ENCODE measurements at places on chromosomes 3 and 15.

- H3K4me3 ChIP-seq, result no peak overlapping the region
- DNase-seq, result no peak
- no peaks in the 10 kb centered on the region for H3K36me3 ChIP-seq
These were observed 116.3 kb downstream of the CLSTN2 start for GRCh38 chr3:140051019-140051957.

- no peak for DNase-seq
- H3K4me1 ChIP-seq, result no peaks in the 10 kb centered on the region
- peaks cover 69% of the 10 kb centered on the region for H3K36me3 ChIP-seq
These were observed 51.5 kb downstream of the RAD18 start for GRCh38 chr3:8911781-8912180.

- no peak overlapping the region for H3K4me3 ChIP-seq
- no peaks in the 10 kb centered on the region for H3K27me3 ChIP-seq
- peaks cover 29% of the 10 kb centered on the region for H3K4me1 ChIP-seq
- no peak for DNase-seq
- H3K36me3 ChIP-seq, result no peaks in the 10 kb centered on the region
These were observed 47.0 kb upstream of the HERC1 start for GRCh38 chr15:63880744-63881143.

DNA sequence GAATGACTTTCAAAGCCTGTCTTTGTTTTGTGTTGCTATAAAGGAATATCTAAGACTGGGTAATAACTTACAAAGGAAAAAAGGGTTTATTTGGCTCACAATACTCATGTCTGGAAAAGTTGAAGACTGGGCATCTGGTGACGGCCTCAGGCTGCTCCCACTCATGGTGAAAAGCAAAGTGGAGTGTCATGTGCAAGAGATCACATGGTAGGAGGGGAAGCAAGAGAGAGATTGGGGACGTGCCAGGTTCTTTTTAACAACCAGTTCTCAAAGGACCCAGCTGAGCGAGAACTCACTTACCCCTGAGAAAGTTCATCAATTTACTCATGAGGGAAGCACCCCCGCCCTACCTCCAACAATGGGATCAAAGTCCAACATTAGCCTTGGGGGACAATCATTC lies 929.4 kb downstream of the ROBO1 start:
- no peak overlapping the region for H3K4me3 ChIP-seq
- H3K27me3 ChIP-seq, result no peaks in the 10 kb centered on the region
- no peaks in the 10 kb centered on the region for H3K4me1 ChIP-seq
- no peaks in the 10 kb centered on the region for H3K36me3 ChIP-seq
- no peak for DNase-seq
- H3K27ac ChIP-seq, result no peak overlapping the region

DNA sequence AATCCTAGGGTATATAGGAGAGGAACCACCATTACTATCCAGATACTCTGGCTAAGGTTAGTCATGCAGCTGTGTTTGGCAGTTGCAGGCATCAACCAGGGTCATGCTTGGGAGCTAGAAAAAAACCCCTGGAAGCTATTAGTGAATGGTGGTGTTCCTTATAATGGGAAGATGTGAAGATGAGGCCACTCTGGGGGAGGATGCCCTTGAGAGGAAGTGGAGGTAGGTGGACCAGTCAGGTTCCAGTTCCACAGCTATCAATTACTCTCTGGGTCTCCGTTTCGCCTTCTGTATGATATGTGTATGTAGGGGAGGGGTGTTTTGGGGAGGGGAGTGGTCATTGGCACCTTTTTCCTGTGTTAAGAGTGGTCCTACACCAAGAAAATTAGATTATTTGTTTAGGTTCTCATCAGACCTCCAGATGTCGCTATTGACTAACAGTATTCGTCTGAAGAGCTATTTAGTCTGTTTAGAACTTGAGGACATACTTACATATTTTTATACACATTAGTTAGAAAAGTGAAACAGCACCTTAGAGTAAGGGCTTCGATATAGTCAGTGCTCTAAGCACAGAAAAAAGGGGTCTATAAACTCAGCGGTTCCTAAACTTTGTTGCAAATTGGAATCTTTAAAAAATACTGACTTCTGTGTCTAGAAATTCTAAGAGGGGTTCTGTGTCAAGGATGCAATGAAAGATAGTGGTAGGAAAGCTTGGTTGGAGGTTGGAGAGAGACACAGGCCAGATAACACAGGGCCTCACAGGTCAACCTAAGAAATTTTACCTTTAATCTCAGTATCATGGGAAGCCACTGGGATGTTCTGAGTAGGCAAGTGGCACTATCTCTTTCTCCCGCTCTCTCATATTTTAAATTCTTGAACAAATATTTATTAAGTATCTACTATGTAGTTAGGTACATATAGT lies 9.1 kb upstream of the HPS3 start:
- no peaks in the 10 kb centered on the region for H3K36me3 ChIP-seq
- no peak for DNase-seq
- H3K27me3 ChIP-seq, result no peaks in the 10 kb centered on the region
- H3K27ac ChIP-seq, result no peak overlapping the region

GRCh38 chr3:127744253-127744815 lies 71.6 kb downstream of the ABTB1 start:
- no peak overlapping the region for H3K4me3 ChIP-seq
- peak overlapping the region; percentile 50 for H3K27ac ChIP-seq
- DNase-seq, result no peak
- H3K36me3 ChIP-seq, result no peaks in the 10 kb centered on the region
- peaks cover 49% of the 10 kb centered on the region for H3K4me1 ChIP-seq

DNA sequence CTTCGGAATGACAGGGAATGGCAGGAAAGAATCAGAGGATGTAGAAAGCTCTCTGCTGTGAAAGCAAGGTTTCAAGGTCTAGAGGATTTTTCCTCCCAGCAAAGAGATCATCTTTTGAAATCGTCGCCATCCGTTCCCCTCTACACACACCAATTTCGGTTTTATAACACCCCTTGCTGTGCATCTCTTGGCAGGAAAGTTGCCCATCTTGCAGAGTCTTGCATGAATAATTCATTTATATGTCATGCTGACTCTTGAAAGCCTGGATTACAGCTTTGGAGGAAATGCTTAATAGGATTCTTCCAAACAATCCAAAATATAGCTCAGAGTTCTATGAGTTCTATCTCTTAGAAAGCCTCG lies 262.7 kb downstream of the CHL1 start:
- H3K4me3 ChIP-seq, result no peak overlapping the region
- no peak overlapping the region for H3K27ac ChIP-seq
- no peak for DNase-seq
- H3K4me1 ChIP-seq, result no peaks in the 10 kb centered on the region

DNA sequence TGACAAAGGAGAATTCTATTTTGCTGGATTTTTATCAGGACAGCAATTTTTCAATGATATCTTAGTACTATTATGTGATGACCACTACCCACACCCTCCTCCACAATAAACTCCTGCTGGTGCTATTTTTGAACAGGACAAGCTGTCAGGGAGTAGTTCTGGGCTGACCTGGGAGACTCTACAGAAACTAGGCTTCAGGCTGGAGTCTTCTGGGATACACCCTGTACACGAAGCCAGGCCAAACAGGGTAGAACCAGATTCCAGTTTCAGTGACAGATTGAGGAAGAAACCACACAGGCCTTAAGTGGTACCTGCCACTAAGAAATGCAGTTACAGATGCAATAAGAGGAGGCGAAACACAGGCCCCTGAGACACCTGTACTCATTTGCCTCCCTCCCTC lies 12.8 kb downstream of the NMNAT3 start:
- H3K36me3 ChIP-seq, result no peaks in the 10 kb centered on the region
- no peak overlapping the region for H3K27ac ChIP-seq
- no peak for DNase-seq
- H3K4me1 ChIP-seq, result no peaks in the 10 kb centered on the region

DNA sequence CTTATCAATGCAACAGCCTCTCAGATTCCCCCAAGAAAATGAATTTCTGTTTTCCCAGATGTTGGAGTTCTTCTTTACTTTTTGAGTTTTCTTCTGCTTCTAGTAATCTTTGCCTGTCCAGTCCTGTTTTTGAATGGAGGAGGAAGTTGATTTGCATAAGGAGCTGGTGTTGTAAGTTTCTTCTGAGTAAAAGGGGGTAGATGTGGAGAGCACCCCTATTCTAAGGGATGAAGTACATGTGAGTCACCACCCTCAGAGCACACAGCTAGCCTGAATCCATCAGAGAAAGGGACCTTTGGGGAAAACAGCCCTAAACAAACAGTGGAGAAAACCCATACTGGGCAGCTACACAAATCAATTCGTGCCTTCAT lies 34.5 kb downstream of the ACAA1 start:
- no peak overlapping the region for H3K4me3 ChIP-seq
- H3K36me3 ChIP-seq, result no peaks in the 10 kb centered on the region
- H3K4me1 ChIP-seq, result peaks cover 18% of the 10 kb centered on the region

GRCh38 chr3:178382449-178383061 lies 153.7 kb upstream of the KCNMB2 start:
- no peak overlapping the region for H3K27ac ChIP-seq
- no peaks in the 10 kb centered on the region for H3K36me3 ChIP-seq
- H3K4me1 ChIP-seq, result peaks cover 5% of the 10 kb centered on the region
- no peaks in the 10 kb centered on the region for H3K27me3 ChIP-seq
- no peak overlapping the region for H3K4me3 ChIP-seq
- DNase-seq, result no peak

GRCh38 chr3:40207796-40208195 lies 101.7 kb upstream of the EIF1B start:
- DNase-seq, result no peak
- H3K4me1 ChIP-seq, result no peaks in the 10 kb centered on the region
- H3K4me3 ChIP-seq, result no peak overlapping the region
- H3K27me3 ChIP-seq, result no peaks in the 10 kb centered on the region
- H3K36me3 ChIP-seq, result no peaks in the 10 kb centered on the region

GRCh38 chr3:169147238-169148008 lies 516.1 kb downstream of the MECOM start:
- no peaks in the 10 kb centered on the region for H3K36me3 ChIP-seq
- peak; percentile 74 for DNase-seq
- peak overlapping the region; percentile 26 for H3K4me3 ChIP-seq
- H3K27me3 ChIP-seq, result peaks cover 84% of the 10 kb centered on the region

DNA sequence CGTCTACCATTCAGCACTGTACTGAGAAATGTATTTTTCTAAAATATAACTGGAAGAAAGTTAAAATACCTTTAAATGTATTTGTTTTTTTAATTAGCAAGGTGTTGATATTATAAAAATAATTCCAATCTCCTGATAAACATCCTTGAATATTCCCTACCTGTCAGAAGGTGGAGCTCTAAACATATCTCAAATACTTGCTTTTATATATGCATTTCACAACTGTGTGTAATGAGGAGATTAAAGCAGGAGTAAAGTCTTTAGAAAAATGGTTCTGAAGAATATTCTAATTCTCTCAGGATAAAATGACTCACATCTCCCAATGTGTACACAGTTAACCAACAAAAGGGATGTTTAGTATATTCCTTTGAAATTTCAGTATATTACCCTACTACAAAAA lies 422.7 kb downstream of the PLCL2 start:
- H3K4me1 ChIP-seq, result no peaks in the 10 kb centered on the region
- H3K36me3 ChIP-seq, result no peaks in the 10 kb centered on the region
- no peak for DNase-seq
- no peak overlapping the region for H3K27ac ChIP-seq
- H3K4me3 ChIP-seq, result no peak overlapping the region

DNA sequence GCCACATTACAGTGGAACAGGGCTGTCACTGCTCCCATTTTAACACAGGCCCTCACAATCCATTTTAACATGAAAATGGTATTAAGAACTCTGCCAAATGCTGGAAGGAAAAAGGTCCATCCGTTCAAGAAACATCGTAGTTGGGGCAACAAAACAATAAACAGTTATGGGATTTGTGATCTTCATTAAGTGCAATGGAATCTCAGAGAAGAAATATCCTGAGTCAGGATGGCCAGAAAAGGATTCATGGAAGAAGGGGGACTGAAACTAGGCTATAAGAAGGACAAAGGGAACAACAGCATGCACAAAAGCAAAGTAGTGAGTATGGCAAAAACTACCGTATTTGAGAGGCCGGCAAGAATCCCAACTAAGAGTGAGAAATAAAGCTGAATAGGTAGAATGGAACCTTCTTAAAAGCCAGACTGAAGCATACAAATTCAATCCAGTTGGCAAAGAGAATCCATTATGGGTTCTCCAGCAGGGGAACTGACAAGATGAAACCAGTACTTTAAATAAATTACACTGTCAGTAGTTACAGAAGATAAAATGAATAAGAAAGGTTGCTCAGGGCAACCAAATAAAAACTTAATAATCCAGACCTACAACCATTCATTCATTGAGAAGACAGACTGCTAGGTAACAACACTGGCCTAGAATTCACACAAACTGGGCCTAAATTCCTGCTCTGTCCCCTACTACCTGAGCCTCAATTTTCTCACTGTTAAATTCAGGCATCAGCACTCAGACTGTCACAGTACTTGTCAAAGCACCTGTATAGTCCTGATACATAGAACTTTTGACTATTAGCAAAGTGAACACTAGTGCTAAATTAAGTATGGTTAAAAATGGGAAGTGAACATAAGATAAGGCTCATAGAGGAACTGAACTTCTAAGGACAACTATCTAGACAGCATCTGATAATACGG lies 6.3 kb downstream of the TBL1XR1 start:
- no peaks in the 10 kb centered on the region for H3K27me3 ChIP-seq
- peaks cover 64% of the 10 kb centered on the region for H3K4me1 ChIP-seq
- no peaks in the 10 kb centered on the region for H3K36me3 ChIP-seq

- no peaks in the 10 kb centered on the region for H3K4me1 ChIP-seq
- no peaks in the 10 kb centered on the region for H3K36me3 ChIP-seq
- no peak overlapping the region for H3K4me3 ChIP-seq
- H3K27me3 ChIP-seq, result no peaks in the 10 kb centered on the region
- H3K27ac ChIP-seq, result no peak overlapping the region
These were observed 77.0 kb upstream of the GBE1 start for GRCh38 chr3:81838457-81838856.

GRCh38 chr3:66372681-66373350 lies 128.0 kb downstream of the LRIG1 start:
- H3K27me3 ChIP-seq, result no peaks in the 10 kb centered on the region
- no peak for DNase-seq
- peaks cover 82% of the 10 kb centered on the region for H3K36me3 ChIP-seq
- no peak overlapping the region for H3K27ac ChIP-seq
- H3K4me1 ChIP-seq, result no peaks in the 10 kb centered on the region
- H3K4me3 ChIP-seq, result no peak overlapping the region

- no peak for DNase-seq
- peaks cover 22% of the 10 kb centered on the region for H3K36me3 ChIP-seq
- H3K4me3 ChIP-seq, result no peak overlapping the region
These were observed 17.3 kb downstream of the KPNA1 start for GRCh38 chr3:122497425-122497824.

GRCh38 chr3:101532783-101533602 lies 20.0 kb upstream of the SENP7 start:
- DNase-seq, result no peak
- H3K27ac ChIP-seq, result no peak overlapping the region
- H3K4me3 ChIP-seq, result no peak overlapping the region
- no peaks in the 10 kb centered on the region for H3K27me3 ChIP-seq

DNA sequence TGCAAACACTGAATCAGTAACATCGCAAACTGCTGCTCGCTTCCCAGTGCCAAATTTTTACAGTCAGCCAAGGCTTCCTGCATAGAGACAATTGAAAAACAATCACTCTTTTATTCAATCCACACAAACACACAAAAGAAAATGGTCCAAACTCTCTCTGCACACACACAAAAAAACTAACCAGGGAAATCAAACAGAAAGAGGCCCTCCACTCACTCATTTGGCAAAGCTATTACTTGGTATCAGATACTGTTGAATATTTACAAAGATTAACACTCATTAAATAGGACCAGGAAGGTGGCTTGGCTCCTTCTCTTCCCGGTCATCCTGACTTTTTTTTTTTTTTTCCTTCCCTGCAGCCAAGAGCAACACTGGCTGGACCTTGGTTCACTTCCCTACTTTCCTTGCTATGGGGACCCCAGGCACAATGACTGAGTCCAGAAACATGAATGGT lies 62.4 kb upstream of the SPATA12 start:
- no peak overlapping the region for H3K4me3 ChIP-seq
- no peaks in the 10 kb centered on the region for H3K27me3 ChIP-seq
- H3K4me1 ChIP-seq, result no peaks in the 10 kb centered on the region

All from spleen (tissue), 13 donors.